T-helper 9 cell (primary cell): ENCODE measurements at places on chromosomes 2 and 18.

DNA sequence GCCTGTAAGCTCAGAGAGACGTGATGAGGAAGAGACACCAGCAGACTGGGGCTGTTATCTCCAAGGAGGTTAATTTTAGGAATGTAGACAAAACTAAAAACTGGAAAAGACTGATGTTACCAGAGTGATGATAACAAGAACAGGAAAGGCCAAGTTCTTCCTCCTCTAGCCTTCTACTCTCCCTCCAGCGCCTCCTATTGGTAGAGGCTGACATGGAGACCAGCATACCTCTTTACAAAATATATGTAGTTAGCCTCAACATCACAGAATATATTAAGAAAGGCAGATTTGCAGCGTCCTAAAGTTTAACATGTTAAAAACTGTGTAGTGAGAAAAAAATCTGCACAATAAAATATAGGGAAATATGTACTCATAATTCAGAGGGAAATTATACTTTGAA is 66.0 kb downstream of the TCF4 start:
- no peak for DNase-seq

DNA sequence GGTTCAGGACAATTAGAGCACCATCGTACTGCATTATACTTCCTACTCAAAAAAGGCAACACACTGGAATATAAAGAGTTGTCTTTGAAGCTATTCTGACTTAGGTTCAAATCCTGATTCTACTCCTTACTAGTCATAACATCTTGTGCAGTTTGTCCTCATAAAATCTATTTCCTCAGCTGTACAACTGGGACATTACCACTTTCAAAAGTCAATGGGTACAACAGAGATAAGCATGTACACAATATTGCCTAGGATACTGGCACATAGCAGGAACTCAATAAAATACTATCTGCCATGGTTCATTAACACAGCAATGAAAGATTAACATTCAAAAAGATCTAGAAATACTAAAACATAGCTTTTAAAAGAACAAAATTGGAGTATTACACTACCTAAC is 11.3 kb downstream of the SOS1 start:
- DNase-seq, result no peak

- no peak for DNase-seq
These were observed 11.2 kb downstream of the VIL1 start for GRCh38 chr2:218429911-218430692.

DNA sequence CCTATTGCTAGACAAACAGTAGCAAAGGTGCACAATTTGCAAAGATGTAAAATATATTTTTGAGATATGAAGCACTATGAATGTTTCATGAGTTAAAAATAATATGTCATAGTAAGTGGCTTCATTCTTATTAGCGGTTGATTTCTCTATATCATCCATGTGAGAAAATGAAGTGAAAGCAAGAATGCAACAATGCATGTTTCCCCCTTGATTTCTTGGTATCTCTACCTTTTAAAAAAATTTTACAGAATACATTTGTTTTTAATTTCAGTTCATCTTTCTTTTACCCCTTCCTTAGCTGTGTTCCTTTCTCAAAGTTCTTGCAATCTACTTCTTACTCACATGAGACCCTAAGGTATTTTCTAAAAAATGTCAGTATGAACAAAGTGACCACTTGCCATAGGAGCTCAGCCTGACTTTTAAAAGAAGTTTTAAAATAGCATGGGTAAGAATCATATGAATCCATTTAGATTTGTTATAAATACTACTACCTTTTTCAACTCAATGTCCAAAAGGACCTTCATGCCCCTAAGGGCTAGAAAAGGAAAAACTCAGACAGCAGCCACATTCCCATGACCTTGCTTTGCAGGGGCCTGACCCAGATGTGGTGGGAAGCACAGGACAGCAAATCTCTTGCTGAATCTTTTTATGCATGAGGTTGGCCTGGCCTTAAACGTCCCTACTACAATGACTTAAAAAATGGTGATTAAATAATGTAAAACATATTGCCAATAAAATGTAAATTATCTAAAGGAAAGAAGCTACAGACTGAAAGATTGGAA is 14.8 kb upstream of the SLC38A11 start:
- DNase-seq, result no peak

- no peak for DNase-seq
These were observed 23.3 kb upstream of the ALLC start for GRCh38 chr2:3634596-3635121.

DNA sequence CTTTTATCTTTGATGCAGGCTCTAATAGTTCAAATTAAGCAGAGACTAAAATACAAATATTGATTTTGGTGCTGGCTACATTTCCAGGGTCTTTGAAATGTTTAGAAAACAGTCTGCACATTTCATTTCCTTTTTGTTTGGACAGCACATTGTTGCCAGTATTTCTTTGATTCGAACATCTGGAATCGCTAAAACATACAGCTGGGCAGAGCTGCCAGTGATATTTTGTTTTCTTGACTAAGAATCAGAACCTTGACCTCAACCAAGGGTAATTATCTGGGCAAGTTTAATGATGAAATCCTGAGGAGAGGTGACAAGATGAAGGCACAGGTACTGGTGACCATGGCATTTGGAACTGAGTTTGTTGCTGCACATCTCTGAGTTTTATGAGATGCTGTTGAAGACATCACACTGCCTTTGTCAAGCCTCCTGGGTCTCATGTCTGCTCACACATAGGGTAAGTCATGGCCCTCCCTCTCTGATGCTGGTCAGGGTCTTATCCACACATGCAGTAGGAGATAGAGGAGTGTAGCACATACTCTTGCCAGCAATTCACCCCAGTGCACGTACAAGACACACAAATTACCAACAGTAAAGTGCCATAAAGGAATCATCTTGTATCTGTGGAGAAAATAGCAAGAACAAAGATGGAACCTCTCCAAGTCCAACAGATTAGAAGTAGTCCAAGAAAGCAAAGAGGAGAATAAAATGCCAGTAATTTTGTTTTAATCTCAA is 391.9 kb downstream of the RND3 start:
- no peak for DNase-seq

GRCh38 chr2:36444216-36444936 is 88.8 kb downstream of the CRIM1 start:
- no peak for DNase-seq

- no peak for DNase-seq
These were observed 42.6 kb downstream of the ARHGAP15 start for GRCh38 chr2:143171817-143172216.

DNA sequence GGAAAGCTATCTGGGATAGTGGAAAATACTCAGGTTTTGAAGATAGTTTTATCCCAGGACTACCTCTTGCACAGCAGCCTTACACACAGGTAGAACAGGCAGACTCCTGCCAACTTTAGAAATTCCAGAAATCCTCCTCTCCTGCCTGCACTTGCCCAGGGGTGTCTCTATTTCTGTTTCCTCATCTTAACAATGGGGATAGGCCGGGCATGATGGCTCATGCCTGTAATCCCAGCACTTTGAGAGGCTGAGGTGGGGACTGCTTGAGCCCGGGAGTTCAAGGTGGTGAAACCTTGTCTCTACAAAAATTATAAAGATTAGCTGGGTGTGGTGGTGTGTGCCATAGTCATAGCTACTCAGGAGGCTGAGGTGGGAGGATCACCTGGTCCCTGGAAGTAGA is 117.0 kb upstream of the ARL5A start:
- DNase-seq, result no peak

- no peak for DNase-seq
These were observed 143.4 kb upstream of the SIX2 start for GRCh38 chr2:45152691-45153090.

DNA sequence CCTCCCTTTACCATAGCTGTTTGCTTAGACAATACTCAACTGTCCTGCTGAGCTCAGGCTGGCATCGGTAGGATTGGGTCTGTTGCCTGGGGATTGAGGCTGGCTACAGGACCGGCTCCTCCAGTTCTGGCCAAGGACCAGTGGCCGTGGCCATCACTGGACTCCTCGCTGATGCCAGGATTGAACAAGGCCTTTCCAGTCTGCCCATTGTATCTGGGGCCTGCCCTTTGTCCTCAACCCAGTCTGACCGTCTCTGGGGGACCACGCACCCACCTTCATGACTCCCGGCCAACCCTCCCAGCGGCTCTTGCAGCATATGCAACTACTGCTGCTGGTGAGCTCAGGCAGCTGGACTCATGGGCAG is 28.7 kb downstream of the SH2D6 start:
- DNase-seq, result no peak

- no peak for DNase-seq
These were observed 17.1 kb downstream of the EDAR start for GRCh38 chr2:108971661-108972566.

- no peak for DNase-seq
These were observed 141.5 kb upstream of the FIGN start for GRCh38 chr2:163877316-163877715.

GRCh38 chr2:32864334-32865111 is 82.2 kb upstream of the LTBP1 start:
- DNase-seq, result no peak

- no peak for DNase-seq
These were observed 136.7 kb upstream of the CAVIN2 start for GRCh38 chr2:191983591-191983990.

- DNase-seq, result no peak
These were observed 222.0 kb upstream of the CHAC2 start for GRCh38 chr2:53545604-53546003.

DNA sequence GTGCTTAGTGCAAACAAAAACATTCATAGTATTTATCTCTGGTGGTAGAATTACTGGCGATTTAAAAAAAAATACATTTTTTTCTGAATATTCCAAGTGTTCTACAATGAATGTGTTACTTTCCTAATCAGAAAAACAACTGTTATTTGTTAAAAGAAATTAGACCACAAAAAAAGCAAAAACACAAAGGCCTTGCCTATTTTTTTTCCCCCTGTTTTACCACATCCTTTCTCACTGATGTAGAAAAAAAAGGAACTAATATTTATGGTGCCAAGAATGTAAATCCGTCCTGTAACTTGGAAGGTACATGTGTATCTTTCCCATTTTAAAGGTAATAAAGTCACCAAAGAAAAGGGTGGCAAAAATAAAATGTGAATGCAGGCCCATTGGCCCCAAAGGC is 28.4 kb upstream of the MGAT4A start:
- DNase-seq, result no peak

GRCh38 chr2:17133052-17133671 is 385.1 kb downstream of the RAD51AP2 start:
- DNase-seq, result no peak

GRCh38 chr2:111161971-111162370 is 41.3 kb downstream of the BCL2L11 start:
- DNase-seq, result no peak

DNA sequence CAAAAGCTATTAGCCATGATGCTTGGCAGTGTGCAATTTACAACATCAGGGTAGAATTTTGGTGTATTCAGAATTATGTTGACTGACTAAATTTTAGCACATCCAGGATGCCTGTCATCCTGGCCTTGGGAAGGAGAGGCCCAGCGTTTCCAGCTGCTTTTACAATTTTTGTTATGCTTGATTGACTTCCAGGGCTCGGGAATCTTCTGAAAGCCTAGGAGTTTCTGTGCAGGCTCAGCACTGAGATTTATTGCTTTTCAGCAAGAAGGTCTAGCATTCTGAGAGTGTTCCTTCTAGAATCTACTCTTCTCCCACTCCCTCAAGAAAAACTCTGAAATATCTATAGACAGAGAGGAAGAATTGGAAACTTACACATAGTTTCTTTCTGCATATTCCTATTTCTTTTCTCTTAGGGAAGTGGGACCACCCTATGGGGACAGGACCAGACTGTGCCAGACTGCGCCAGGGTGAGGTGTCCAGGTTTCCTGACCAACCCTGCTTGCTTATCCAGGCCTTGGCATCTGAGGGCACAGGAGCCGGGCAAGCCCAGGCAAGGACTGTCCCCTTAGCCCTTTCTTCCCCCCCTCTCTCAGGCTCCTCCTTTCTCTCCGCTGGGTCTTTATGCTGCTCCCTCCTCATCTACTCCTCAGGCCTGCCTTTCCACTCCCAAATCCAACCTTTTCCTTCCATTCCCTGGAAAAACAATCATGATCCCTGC is 26.9 kb downstream of the MAIP1 start:
- DNase-seq, result no peak

GRCh38 chr2:55116966-55117365 is 66.7 kb upstream of the RTN4 start:
- DNase-seq, result no peak

- no peak for DNase-seq
These were observed 139.1 kb downstream of the DNAH7 start for GRCh38 chr2:195929531-195929930.

DNA sequence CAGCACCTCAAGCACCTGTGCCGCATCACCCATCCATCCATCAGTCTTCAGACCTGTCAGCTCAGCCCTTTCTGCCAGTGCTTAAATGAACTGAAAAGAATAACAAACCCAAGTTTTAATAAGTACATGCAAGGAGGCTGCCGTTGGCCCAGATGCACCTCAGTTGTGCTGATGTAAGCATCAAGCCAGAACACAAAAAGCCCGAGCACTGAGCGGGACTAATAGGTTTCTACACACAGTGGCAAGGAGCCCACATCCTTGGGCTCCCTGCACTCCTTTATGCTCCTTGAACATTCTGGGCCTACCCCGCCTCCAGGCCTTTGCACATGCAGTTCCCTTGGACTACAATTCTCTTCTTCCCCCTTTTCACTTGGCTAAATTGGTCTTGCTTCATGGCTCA is 165.6 kb downstream of the ALK start:
- no peak for DNase-seq

GRCh38 chr2:217481577-217481976 is 521.2 kb downstream of the TNS1 start:
- DNase-seq, result no peak

- DNase-seq, result no peak
These were observed 35.9 kb downstream of the MYO1B start for GRCh38 chr2:191280834-191281756.

DNA sequence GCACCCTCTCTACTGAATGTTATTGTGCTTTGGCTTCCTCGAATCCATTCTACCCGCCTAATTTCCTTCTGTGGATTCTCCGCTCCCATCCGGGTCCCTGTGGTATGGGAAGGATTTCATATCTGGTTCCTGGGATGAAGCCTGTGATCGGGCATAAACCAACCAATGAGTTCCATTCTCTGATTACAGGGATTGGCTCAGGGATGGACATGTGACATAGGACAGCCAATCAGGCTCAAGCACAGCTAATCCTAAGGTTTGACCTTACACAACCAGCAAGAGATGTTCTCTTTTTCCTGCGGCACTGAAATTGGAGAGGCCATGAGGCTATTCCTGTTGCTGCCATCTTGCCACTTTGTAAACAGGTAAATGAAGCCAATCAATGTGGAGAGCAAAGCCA is 168.1 kb upstream of the SMAD2 start:
- DNase-seq, result no peak

DNA sequence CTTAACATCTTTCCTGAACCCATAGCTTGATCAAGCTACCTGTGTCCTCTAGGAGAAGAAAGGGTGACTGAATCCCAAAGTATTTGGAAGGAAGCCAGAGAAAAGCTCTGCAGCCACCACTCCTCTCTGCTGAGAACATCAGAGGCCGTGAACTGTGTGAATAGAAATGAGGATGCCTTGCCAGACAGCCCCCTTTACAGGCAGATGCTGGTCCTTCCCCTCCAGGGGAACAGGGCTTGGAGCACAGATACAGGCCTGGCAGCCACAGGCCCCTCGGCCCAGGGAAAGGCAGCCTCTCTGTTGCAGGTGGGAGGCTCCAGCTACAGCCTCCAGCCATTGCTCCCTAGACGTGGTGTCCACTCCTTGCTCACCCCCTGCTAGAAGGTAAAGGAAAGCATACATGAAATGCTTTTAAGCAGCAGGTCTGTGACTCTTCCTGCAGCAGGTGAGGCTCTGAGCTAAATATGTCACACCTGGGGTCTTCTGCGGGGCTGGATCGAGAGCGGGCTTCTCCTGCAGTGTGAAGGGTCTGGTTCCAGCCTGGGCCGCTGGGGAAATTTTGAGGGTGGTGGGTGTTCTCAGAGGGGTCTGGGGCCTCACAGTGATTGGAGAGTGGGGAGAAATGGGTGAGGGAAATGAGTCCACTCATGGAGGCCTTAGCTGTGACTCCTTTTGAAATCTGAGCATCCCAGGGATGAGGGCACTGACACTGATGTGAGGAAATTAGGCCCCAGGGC is 234.0 kb downstream of the KLHL29 start:
- DNase-seq, result no peak
